ENCODE measurements at places on chromosomes 12 and 14.

- DNase-seq, result no peak
Measured at GRCh38 chr12:99529966-99530365, 117.6 kb upstream of the GARIN6 start.

- no peak for DNase-seq
Measured at GRCh38 chr12:124491856-124492420, 75.5 kb downstream of the NCOR2 start.

DNA sequence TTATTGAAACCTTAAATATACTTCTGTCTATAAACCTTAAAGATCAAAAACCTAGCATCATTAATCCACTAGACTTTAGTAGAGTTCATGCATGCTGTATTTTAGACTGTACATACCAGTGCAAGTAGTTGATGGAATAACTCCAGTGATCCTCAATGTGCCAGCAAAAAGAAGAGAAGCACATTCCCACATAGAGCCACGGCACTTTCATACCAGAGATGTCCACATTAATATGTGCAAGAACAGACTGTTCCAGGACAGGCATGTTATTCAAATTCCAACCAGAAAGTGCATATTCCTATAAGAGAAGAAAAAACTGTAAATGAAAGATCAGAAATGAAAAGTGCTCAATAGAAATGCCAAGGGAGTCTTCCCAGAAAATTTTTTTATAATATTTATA lies 55.0 kb downstream of the KDM5A start:
- DNase-seq, result no peak

DNA sequence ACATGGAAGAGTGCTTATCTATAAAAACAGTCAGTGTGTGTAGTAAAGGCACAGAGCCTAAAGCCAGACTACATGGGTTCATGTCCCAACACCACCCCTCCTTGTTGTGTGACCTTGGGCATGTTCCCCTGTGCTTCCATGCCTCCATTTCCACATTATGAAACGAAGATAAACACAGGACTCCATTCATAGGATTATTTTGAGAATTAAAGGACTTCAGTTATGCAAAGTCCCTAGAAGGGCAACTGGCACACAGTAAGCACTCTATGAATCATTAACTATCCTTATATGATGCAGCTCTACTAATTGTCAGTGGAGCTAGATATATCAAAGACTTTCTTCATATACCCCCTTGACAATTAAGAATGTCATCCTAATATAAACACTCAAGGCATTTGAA lies 17.8 kb downstream of the IFNG-AS1 start:
- no peak for DNase-seq

DNA sequence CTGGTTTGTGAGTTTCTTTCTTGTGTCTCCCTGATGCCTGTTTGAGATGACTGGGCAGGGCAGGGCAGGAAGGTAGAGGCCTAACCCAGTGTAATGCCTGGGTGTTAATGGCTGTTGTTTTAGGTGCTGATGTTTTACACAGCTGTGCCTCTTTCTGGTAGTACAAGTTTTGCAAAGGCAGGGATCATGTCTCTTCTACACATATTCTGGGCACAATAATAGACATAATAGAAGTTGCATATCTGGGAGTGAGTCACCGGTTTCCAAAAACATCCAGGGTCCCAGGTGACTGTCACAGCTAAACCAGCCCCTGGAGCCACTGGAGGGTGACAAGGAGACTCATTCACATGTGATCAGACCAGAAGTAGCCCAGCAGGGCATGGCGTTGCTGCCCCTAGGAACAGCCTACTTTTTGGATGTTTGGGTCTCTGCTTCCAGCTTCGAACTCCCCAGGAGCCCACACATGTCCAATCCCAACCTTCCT lies 18.1 kb downstream of the TPCN1 start:
- DNase-seq, result no peak

GRCh38 chr14:46985529-46986380 lies 334.2 kb upstream of the RPL10L start:
- no peak for DNase-seq

- no peak for DNase-seq
Measured at GRCh38 chr14:63100552-63100951, 55.3 kb upstream of the KCNH5 start.

GRCh38 chr12:21891751-21892217 lies 49.4 kb downstream of the ABCC9 start:
- no peak for DNase-seq

DNA sequence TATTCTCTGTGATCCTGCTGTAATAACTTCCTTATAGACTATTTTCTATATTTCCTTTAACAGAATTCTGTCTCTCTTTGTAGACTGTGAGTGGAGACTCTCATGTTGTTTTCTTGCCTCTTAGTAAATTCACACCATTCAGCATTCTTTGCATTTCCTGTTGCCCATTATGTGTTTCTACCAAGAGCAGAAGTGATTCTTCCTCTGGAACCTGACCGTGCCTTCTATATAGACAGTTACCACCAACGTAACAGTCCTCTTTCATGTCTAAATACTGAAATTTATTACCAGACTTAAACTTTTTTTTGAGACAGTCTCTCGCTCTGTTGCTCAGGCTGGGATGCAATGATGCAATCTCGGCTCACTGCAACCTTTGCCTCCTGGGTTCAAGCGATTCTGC lies 31.1 kb downstream of the METAP2 start:
- DNase-seq, result no peak

DNA sequence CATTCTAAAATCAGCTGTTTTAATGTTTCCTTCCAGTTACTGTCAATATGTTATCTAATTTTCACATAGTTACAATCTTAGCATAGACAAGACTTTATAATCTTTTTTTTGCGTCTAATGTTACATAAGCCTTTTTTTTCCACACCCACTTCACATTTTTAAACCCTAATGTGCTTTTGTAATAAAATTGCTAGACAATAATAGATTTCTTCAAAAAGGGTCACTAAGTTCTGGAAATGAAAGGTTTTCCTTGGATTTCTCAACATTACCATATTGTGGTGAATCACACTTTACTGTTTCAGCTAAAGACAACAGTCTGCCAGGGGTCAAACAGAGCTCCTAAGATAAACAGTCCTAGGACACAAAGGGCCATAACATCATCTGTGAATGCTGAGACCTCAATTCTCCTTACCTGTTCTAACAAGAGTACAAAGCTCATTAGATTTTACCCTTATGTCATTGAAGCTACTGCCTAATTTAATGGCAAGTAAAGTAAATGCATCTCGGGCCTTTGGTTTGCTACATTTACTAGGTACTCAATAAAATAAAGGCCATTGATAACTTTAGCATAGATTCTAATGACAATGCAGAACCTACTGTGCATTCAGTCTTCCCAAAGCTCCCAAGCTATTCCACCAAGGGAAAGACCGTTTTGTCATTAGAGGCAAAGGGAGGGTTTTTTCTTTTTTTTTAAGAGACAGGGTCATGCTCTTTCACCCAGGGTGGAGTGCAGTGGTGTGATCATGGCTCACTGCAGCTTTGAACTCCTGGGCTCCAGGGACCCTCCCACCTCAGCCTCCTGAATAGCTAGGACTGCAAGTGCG lies 111.2 kb upstream of the SLC38A2 start:
- DNase-seq, result no peak

GRCh38 chr14:90281261-90281660 lies 24.9 kb downstream of the PSMC1 start:
- no peak for DNase-seq

DNA sequence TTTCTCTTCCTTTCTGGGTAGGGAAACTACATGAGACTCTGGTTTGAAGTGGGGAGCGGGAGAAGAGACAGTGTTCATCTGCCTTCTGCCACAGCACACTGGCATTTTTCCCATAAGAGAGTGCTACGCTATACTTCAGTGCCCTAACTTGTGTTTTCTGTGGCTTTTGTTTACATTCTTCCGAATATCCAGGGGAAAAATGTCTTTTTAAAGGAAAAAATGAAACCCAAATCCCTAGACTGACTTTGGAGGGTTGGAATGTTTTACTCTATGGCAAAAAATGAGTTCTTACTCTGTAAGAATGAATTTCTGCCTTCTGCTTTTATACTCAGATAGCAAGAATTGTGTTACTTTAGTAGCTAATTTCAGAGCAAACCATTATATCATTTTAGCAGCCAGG lies 88.1 kb upstream of the TMEM263 start:
- no peak for DNase-seq

GRCh38 chr14:94174604-94175010 lies 485 bp downstream of the PPP4R4 start:
- DNase-seq, result no peak

GRCh38 chr12:106527356-106527755 lies 55.4 kb upstream of the RFX4 start:
- no peak for DNase-seq

- no peak for DNase-seq
Measured at GRCh38 chr12:117551665-117552064, 190.2 kb upstream of the NOS1 start.

GRCh38 chr12:68043435-68043834 lies 54.2 kb downstream of the IFNG-AS1 start:
- DNase-seq, result no peak

- no peak for DNase-seq
Measured at GRCh38 chr14:101945171-101945570, 19.2 kb upstream of the DYNC1H1 start.

- DNase-seq, result no peak
Measured at GRCh38 chr14:77190977-77191376, 9.4 kb downstream of the TMEM63C start.

DNA sequence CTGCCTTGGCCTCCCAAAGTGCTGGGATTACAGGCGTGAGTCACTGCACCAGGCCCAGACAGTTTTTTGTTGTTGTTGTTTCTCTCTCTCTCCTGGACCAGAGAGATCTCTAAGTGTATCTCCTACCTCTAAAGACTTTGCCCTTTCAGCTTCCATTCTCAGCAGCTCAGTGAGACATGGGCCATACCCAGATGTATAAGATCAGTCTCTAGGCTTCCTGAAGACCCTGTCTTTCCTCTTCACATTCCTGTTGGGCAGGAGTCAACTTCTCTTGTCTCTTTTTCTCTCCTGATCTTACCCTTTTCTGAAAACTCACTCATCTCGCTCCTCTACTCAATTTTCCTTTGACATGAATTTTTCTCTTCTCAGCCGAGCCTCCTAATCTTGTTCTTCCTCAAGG lies 42.0 kb downstream of the KCNK13 start:
- no peak for DNase-seq

GRCh38 chr12:111322336-111323250 lies 46.3 kb downstream of the PHETA1 start:
- no peak for DNase-seq

DNA sequence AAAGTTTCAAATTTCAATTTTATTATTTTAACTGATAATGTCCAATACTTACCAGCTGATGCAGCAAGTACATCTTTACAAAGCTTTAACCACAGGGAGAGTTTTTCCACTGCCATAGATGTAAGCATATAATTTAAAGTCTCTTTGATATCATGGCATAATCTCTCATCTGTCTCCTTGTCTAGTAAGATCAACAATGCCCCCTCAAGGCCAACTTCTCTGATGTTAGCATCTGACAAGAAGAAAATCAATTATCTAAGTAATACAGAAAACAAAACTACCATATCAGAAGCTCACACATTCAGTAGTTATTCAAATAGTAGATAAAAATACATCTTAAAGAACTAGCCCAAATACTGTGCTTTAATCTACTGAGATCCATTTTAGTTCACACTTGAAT lies 94.2 kb downstream of the HEATR5A start:
- no peak for DNase-seq

- DNase-seq, result no peak
Measured at GRCh38 chr12:105025890-105026289, 39.8 kb downstream of the NOPCHAP1 start.

DNA sequence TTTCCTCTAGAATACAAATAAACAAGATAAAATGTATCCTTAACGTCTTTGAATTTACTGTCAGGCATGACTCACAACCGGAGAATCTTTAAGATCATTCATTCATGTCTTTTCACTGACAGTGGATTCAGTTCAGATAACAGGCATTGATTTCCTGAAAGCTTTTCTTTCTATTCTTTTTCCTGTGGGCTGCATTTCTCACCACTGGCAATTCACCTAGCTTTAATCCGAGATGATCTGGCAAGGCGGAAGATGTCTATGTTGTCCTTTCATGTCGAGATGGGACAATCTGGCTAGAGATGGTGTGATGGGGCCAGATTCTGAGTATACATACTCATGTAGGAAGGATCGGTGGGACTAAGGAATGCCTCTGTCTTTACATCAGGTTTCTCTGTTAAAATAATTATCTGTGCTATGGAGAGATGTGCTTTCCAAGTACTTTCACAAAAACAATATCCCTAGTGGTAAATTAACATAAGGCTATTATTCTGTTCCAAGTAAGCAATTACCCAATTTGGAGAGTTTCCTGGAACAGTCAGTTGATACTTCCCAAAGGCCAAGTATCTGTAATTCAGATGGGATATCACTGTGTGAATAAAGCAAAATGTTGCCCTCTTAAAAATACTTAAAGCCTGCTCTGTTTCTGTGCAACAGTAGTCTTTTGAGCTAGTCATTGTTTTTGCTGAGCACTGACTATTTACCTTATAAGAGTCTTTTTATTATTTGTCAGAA lies 17.8 kb downstream of the ACSS3 start:
- no peak for DNase-seq

DNA sequence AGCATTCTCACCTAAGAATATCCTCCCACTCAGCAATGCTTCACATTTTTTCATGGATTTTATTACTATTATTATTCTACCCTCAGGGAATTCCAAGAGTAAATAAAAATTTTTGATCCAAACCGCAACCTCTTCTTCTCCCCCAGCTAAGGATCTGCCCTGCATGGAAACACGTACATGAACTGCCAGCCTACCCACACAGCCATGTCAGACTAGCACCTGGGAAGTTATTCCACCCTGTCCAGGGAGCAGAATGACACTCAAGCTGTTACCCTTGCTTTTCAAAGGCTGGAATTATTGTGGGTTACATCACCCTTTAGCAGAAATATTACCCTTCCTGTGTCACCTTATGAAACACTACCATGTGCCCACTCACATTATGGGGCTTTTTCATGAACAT lies 227.3 kb upstream of the USP15 start:
- no peak for DNase-seq

DNA sequence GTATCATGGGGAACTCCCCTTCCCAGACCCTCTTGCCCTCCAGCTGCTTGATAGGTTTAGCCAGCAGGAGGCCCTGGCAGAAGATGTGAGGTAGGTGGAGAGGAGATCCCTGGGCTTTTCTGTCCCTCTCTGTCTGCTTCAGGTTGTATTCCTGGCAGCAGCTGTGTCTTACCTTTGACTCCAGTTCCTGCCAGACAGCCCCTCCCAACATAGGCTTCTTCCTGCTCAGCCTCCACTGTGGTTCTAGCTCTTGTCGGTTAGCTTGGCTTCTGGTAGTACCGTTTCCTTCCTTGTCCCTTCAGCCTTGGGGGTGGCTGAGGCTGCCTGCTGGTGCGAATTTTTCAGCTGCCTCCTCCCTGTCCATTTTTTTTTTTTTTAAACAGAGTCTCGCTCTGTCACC lies 215.7 kb upstream of the CRY1 start:
- no peak for DNase-seq
